ENCODE measurements at places on chromosomes 2 and 18.

- DNase-seq: no peak
These were observed 130.4 kb upstream of the IL1R2 start for GRCh38 chr2:101861382-101861781.

DNA sequence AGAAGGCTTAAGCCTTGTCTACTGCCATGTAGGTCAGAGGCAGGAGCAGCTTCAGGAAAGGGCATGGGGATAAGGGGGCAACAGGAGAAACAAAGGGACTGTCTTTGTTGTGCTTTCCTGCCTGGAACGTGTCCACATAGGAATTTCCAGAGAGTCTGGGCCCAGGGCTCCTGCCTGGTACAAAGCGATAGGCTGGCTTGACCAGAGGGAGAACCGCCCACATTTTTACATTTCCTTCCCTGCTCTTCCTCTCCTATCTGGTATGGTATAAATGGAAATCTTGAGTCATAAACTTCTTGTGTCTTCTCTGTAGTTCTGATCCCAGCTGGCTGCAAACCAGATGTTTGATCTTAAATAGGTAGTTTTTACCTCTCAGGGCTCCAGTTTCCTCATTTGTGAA is 414.8 kb downstream of the HRH4 start:
- DNase-seq: no peak

DNA sequence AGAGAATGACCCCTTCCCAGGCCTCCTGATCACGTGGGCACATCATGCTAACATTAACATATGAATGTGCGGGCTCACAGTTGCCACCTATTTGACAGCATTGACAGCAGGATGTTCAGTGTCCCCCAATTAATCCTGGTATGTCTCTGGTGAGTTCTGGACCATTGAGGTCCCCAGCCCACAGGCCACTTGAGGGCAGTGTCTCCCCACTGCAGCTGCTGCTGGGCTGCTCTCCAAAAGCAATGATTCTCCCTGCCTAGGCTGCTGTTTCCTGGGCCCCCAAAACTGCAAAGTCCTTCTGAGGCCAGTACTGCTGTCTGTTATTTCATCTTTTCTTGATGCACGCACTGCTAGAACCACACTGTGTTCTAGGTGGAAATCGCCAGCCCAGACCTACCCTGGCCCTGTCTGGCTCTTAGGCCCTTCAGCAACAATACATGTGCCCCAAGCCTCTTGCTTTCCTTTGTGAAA is 52.7 kb upstream of the MAPK4 start:
- DNase-seq: no peak

DNA sequence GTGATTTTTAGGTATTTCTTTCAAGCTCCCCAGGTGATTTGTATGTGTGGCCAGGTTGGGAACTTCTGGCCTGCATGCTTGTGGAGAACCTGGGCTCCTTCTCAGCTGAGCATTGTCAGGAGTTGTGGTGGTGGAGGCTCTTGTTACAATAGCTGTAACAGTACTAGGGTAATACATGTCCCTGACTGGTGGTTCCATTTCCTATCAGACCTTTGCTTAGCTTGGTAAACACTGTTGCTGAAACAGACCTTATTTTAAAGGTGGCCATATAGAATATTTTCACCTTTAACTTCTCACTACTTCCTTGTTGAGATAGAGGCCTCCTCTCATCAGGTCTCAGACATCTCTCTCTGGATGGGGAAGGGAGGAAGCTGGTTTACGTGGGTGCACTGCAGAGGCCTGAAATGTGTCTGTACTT is 79.2 kb downstream of the SETBP1 start:
- DNase-seq: no peak

DNA sequence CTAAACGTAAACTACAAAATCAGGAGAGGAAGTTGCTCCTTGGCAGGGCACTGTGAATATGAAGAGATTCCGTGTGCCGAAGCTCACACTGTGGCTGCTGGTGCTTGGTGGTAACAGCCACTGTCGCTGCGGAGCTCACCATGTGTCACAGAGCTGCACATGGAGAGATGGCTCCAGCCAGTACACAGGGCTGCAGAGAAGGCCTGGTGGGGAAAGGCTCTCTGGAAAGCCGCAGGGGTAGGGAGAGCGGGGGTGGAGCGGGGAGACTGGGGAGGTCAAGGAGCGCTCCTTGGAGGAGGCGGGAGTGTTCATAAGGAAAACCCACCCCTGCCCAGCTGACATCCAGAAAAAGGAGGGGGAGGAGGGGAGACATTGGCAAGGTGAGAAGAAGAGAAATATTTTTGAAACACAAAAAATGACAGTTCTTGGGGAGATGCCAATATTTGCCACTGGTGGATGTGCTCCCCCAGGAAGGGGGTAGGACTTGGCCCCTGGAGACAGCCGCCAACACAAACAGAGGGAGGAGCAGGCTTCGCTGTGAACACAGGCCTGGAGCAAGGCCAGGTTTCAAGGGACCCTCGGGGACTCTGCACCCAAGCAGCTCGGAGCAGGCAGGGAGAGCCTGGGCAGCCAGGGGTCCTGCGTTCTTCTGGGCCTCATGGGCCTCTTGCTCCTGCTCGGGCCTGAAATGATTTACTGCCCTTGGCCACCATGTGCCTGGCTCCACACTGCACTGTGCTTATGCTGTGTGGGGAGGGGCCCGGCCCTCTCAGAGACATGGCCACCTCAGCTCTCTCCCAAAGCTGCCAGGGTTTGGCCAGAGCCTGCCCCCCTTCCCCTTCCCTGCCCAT is 102.6 kb upstream of the GLI2 start:
- no peak for DNase-seq

DNA sequence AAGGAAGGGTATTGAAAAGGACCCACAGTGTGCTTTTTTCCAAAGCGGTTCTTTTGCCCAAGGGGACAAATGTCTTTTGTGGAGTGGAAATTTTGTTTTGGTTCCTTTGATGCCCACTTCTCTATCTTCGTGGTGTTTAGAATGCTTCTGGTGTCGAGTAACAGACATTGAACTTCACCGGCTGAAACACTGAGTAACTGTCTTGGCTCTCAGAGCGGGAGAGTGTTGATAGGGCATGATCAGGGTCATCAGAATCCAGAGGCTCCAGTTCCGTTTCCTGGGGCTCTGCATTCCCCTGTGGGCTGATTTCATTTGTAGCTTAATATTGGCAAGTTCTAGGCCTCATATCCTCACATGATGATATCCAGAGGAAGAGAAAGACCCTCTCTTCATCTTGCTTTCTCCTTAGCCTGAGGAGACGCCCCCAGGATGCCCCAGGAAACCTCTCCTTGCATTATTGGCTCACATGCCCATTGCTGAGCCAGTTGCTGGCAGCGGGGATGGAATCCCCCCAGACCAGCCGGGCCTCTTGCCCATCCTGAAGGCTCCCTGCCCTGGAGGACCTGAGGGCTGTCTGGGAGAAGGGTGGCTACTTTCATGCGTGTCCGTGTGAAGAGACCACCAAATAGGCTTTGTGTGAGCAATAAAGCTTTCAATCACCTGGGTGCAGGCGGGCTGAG is 27.9 kb upstream of the AGFG1 start:
- no peak for DNase-seq

- no peak for DNase-seq
These were observed 23.9 kb upstream of the KCMF1 start for GRCh38 chr2:84947010-84947593.

DNA sequence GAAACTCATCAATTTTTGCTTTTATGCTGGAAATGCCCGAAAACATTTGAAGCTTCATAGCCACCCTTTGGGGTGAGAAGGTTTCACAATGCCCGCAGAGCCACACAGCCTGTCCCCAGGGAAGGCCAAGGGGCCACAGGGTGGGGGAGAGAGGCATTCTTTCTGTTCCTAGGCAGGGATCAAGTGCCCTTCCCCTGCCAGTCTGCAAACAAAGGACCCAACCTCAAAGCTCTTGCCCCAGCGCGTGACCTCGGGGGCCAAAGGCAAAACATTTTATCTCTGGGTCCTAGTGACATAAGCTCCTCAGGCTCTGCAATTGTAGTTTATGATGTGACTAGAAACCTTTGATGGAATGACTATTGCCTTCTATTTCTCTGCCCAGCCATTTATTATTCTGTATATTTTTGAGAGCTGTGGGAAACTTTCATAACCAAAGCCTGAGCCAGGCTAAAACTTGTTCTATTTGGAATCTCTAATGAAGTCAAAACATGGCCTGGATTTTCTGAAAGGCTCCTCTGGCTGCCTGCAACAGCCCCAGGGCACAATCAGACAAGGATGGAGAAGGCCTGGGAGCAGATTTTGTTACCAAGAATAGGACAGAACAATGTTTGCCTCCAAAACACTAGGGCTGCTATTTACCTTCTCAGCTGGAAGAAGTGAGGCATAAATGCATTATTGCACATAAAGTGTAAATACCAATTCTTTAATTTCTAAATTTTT is 137.2 kb upstream of the KCTD1 start:
- DNase-seq: no peak

- DNase-seq: no peak
These were observed 39.3 kb upstream of the EDAR start for GRCh38 chr2:109028277-109028676.

DNA sequence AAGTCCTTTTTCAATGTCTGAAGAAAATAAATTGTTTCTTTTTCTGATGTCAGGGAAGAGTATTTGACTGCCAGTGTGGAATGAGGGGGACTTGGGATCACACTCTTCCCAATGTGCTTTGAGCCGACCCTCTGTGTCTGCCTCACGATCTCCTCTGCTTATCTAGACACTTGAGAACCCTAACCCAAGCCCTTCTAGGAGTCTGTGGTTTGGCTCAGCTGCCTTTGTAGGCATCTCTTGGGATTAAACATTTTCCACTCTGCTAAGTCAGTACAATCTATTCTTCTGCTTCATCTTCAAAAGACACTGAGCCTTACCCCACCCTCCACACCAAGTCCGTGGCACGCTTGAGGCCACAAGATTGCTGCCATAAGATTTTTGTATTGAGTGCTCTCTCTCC is 19.4 kb downstream of the FAM110C start:
- DNase-seq: no peak

DNA sequence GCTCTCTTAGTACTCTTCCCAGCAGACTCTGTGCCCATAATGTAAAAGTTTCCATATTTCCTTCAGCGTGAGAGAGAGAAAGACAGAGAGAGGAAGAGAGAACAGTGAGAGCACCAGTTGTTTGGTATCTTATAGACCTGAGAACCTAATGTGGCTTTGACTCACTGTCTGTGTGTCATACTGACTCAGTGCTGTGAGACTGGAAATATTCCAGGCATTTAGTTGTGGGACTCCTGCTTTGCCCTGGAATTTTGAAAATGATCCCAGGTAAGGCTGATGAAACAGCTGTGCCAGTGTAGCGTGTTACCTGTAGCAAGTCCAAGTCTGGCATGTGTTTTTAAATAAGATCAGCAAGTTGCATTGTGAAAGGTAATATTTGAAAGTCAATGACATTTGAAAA is 87.9 kb upstream of the KCNH7 start:
- no peak for DNase-seq

GRCh38 chr2:65064728-65065552 is 8.7 kb downstream of the CEP68 start:
- DNase-seq: no peak

DNA sequence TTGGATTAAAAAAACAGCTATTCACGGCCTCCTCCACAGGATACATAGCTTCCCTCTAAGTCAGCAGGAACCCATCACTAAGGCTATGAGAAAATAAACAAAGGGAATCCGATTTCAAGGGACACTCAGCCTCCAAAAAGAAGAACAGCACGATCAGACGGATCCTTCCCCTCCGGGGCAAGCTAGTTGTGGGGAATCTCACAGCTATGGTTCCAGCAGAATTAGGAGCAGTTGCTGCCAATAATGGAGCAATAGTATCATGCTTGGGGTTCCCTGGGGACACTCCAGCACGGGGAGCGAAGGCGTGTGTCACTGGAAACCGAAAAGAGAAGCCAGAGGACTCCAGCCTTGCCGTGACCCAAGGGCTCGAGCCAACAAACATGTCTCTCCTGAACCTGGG is 163.1 kb downstream of the TTC32 start:
- peak; percentile 47 for DNase-seq

DNA sequence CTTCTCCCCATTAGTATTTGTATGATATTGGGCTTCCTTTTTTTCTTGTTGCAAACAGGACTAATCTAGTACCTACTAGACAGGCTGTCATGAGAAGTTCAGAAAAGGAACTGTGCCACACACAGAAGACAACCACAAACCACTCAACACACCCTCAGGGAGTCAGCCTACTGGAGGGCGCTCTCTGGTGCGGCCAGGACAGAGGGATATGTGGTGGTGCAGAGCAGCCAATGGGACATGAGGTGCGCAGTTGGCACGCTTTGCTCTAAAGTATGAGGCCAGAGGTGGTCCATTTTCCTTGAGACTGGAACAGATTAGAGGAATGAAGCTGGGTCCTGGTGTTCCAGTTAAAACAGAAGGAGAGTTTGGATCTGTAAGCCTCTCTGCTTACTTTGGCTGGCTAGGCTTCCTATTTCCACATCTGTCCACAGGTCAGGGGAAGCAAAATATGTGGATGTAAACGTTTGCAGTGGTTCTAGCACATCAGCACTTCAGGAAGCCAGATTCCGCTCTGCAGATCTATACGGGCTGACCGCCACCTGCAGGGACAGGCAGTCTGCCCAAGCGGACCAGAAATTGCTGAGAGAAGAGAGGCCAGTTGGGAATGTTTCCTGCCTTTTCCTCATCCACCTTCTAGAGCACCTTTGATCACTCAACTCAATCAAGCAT is 114.1 kb downstream of the GFPT1 start:
- no peak for DNase-seq

- DNase-seq: no peak
These were observed 102.9 kb upstream of the TWIST2 start for GRCh38 chr2:238744951-238745350.

DNA sequence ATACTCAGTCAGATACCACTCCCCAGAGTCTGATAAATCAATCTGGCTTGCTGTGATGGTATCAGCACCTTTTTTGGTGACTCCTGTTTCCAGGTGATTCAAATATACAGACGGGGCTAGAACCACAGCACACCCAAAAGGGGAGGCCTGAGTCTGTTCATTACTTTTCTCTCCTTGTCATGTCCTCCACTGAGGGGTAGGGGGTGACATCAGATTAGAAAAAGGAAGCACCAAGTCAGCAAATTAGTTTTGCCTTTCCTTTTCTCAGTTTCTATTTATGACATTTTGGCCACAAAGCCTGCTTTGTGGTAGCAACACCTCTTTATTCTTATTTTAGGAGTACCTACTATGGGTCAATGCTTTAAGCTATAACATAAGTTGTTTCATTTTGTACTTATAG is 127.4 kb downstream of the CCDC102B start:
- DNase-seq: no peak
